Stimulated activated CD8-positive, alpha-beta memory T cell treated with anti-CD3 and anti-CD28 coated beads, Interleukin-4, amount 100 ng/mL, for 1 hour (primary cell): ENCODE measurements at places on chromosomes 6 and 20.

DNA sequence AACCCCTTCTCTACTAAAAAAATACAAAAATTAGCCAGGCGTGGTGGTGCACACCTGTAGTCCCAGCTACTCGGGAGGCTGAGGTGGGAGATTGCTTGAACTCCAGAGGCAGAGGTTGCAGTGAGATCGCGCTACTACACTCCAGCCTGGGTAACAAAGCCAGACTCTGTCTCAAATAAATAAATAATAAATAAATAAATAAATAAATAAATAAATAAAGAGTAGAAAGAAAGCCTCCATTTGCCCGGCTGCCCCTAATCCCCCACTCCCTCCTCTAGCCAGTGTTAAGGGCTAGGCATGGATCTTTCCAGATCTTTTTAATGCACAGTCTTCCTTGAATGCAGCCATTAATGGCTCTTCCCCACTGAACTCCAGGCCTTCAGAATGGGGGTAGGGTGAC, 3.2 kb downstream of the PNPLA1 start:
- no peak for DNase-seq

DNA sequence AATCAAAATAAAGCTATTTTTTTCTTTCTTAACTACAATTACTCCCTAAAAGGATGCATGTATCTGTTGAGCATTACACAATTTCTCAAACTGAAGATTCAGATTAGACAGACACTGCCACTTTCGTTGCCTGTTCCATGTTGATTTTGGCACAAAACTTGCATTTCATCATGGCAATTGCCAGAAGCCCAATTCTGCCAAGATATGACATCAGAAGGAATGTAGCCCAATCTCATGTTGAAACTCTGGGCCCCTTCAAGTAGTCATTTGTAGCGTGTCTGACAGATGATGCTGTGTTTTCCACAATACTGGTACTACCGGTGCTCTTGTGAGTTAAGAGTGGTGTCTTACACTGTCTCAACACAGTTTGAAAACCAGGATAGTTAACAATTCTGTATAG, 705.4 kb downstream of the PTPRT start:
- DNase-seq = no peak

DNA sequence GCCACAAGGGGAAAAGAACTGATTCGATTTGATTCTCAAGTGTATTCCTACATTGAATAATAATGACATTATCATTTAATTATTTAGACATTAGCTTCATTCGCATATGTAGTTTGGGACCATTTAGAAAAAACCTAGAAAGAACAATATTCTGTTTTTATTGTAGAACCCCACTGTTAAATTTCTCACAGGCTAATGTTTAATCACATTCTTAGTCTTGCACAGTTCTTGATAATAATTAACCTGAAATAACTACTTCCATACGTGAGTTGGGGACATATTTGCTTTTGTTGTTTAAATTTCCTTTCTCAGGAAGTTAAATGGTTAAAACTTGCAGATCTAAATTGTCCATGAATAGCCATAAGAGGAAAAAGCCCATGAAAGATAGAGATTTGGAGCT, 275.2 kb downstream of the TFAP2B start:
- DNase-seq = no peak

DNA sequence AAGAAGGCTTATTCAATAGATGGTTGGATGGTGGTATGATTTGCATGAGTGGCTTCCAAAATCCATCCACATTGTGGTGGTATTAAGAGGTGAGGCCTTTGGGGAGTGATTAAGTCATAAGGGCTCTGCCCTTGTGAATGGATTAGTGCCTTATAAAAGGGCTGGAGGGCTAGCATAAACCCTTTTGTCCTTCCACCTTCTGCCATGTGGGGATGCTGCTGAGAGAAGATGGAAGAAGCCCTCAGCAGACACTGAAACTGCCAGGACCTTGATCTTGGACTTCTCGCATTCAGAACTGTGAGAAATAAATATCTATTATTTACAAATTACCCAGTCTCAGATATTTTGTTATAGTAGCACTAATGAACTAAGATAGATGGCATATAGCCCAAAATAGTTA, 27.8 kb upstream of the SRPK1 start:
- no peak for DNase-seq

DNA sequence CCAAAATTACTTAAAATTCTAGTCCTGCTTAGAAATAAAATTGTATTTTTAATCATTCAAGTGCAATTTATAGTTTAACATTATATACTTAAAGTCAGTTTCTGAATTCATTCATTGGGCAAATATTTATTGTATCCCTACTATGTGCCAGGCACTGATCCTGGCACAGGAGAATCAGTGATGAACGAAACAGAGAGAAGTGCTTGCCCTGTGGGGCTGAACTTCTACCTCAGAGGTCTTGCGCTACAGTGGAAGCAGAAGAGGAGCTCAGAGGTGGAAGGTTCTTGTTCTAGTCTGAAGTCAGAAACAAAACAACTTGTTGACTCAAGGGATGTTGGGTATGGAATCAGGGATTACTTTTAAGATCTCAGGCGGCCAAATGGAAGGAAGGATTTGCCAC, 6.0 kb downstream of the CLDN20 start:
- DNase-seq = no peak

GRCh38 chr6:912871-913835, 220.2 kb upstream of the EXOC2 start:
- DNase-seq = no peak

- DNase-seq = no peak
These were observed 713.4 kb downstream of the CD109 start for GRCh38 chr6:74409447-74409846.

GRCh38 chr6:109894181-109894580, 83.9 kb upstream of the GPR6 start:
- no peak for DNase-seq

GRCh38 chr20:14649662-14650061, 312.2 kb upstream of the FLRT3 start:
- no peak for DNase-seq

- no peak for DNase-seq
These were observed 118.8 kb upstream of the ZNF217 start for GRCh38 chr20:53712212-53712977.

DNA sequence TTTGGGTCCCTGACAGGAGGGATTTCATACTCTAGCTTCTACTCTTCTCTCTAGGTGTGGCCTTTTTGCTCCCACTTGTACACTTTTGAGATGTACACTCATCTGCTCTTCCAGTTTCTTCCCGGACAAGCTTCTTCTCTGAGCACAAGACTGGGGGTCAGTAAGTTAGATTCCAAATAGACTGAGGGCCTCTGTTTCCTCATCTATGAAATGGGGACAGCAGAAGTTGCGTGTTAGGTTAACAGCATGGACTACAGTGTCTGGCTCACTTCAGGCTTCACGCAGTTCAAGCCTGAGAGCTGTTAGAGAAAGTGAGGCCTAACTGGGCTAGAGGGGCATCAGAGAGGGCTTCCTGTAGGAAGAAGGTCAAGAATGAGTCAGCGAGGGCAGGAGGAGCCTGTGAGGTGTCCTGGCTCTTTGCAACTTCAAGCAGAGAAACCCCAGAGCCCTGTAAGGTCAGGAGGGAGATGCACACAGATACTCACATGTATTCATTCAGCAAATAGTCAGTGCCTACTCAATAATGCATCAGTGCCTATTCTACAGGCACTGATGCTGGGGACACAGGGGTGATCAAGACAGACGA, 20.6 kb downstream of the XKR7 start:
- no peak for DNase-seq

GRCh38 chr6:11478586-11478985, 59.0 kb upstream of the TMEM170B start:
- DNase-seq = no peak

DNA sequence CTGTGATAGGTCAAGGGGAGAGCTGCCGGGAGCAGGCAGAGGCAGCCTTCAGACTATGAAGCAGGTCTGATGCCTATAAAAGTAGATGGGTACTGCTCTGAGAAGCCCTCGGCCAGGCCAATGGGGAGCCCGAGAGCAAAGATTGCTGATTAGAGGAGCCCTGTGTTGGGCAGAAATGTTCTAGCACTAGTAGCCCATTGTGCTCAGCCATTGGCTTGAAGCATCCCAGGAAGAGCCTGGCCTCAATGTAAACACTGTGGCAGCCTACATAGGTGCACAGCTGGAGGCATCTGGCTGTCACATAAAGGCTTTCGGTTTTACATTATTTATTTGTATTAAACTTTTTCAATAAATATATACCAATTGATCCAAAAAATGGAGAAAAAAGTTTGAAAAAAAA, 67.7 kb downstream of the SNAP25 start:
- DNase-seq = no peak

GRCh38 chr6:116192786-116193185, 61.1 kb downstream of the TSPYL4 start:
- DNase-seq = no peak

GRCh38 chr6:159090530-159091480, 46.0 kb upstream of the TAGAP start:
- no peak for DNase-seq

- DNase-seq = no peak
These were observed 44.7 kb upstream of the MICB start for GRCh38 chr6:31453259-31453658.

DNA sequence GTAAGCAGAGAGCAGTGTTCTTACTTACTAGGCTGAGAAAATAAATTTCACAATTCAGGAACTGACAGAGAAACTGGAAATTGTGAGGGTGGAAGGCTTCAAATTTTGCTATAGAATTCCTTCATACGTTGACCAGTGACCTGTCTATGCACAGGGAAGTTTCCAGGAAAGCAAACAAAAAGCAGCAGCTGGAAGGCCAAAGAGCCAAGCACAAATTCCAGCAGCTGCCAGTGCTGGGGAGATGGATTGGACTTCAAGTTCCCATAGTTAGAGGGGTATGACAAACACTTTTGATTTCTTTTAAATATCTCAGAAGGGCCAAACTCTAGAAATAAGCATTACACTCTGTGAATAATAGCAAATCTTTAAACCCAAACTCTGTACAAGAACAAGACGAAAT, 299.1 kb upstream of the KCNQ5 start:
- DNase-seq = no peak

DNA sequence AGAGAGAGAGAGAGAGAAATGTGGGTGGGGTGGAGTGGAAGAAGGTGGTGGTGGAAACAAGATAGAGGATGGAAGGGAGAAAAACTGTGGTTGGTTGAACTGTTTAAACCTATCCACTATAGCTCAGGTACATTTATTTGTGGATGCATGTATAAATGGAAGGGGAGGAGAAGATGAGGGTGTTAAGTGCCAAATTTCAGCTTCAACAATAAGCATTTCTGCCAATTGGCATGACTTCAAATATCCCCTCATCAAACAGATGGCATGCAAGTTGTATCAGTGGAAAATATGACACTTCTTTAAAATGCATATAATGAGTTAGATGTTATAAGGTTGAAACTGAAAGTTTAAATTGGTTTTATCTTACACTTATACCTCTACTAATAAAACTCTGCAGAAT, 216.1 kb downstream of the LMBRD1 start:
- no peak for DNase-seq
